CD4-positive, alpha-beta T cell treated with Interleukin-6 for 4 hours (primary cell): ENCODE measurements at places on chromosomes 3 and 15.

DNA sequence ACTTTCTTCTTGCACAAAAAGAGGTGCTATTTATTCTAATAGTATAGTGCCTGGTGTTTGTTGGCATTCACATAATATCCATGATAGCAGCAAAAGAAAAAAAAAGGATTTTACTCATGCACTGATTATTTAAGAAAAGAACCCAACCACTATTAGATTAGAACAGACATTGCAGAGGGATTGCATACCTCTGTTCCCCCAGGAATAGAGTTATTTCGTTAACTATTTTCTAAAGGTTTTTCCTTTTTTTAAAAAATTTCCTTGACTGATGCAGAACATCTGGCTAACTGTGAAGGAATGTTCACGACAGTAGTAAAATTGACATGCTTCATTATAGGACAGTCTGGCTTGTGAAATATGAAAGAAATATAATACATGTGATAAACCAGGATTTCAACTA is 136.6 kb upstream of the PTX3 start:
- DNase-seq = no peak

- DNase-seq = no peak
Observed at GRCh38 chr15:32029409-32029861, 880 bp upstream of the CHRNA7 start.

- no peak for DNase-seq
Observed at GRCh38 chr3:15148614-15149013, 49.7 kb upstream of the RBSN start.

DNA sequence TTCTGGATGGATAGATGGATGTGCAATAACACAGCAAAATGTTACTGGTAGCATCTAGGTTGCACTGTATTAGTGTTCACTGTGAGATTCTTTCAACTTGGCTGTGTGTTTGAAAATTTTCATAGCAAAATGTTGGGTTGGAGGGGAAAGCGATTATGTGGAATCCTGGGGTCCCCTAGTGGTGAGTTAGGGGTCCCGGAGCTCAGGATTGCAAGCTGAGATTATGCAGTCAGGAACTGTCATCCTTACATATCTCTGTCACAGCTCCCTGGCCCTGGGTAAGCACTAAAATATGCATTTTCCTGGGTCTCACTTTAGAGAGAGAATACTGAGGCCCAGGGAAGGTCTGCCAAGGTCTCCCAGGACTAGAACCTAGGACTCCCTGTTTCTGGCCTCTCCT is 77.2 kb downstream of the CEMIP start:
- no peak for DNase-seq

GRCh38 chr3:40476478-40477470 is at the start of gene ZNF619:
Gene ZNF619 (plus strand): TSS chr3:40477122. CDS start chr3:40477980, 858 bp downstream.
- DNase-seq = peak; percentile 71

DNA sequence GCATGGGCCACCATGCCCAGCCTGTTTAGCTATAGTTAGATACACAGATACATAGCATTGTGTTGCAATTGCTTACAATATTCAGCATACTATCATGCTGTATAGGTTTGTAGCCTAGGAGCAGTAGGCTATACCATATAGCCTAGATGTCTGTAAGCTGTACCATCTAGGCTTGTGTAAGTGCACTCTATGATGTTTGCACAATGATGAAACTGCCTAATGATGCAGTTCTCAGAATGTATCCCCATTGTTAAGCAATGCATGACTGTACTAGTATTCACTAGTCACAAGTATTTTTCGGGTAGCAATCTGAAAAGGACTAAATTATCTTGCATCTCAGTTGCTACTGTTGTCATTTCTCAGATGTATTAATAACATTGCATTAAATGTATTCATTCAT is 16.0 kb downstream of the PIGB start:
- no peak for DNase-seq

GRCh38 chr15:91950631-91951329 is 97.3 kb downstream of the SLCO3A1 start:
- no peak for DNase-seq

DNA sequence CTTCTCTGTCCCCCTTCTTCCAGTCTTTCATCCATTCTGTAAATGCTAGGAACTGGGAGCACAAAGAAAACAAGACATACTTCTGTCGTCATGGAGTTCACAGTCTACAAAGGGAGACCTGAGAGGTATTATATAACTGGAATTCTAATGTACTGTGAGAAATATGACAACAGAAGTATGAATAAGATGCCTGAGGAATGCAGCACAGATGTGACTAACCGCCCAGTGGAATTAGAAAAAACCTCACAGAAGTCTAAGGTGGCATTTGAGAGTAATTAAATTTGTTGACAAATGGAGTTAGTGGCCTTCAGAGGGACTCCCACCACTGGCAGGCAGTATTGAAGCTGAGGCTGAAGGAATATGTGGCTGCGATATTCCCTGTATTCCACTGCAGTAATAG is 168.5 kb upstream of the FAM3D start:
- no peak for DNase-seq

DNA sequence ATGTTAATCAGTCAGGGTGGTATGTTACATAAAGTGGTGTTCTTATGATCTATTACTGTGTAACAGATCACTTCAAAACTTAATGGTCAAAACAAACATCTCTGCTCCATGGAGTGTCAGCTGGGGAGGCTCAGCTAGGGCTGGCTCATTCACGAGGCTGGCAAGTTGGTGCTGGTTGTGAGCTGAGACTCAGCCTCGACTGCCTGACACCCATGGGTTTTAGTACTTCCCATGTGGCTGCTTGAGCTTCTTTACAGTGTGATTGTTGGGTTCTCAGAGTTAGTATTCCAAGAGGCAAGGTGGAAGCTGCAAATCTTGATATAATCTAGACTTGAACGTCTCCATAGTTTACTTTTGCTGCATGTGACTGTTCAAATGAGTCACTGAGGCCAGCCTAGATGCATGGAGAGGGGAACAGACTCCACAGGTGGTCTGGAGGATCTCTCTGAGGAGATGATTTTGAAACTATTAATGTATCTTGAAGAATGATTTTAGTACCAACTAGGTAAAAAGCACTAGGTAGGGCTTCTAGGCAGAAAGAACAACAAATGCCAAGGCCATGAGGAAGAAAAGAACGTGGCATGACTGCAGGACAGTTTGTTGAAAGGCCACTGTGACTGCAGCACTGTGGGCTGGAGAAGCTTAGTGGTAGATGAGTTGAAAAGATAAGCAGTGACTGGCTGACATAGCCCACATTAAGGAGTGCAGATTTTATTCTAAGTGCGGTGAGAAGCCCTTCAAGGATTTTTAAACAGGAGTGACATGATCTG is 281.1 kb upstream of the PROK2 start:
- DNase-seq = no peak

DNA sequence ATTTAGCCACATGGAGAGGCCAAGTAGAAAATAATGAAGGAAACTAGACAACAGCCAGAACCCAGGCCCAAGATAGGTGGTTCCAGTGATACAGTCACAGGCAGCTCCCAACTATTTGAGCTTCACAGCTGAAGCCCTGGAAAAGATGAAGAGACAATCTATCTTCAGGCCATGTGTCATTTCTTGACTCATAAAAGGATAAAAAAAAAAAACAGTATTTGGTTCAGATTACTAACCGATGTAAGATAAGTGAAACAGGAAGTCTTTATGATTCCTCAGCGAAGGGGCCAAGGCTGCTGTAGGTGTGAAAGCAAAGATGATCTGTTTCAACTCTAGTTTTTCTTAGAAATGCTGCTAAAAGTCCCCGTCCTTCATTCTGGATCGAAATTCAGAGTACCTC is 394.6 kb downstream of the ZNF385D start:
- no peak for DNase-seq

DNA sequence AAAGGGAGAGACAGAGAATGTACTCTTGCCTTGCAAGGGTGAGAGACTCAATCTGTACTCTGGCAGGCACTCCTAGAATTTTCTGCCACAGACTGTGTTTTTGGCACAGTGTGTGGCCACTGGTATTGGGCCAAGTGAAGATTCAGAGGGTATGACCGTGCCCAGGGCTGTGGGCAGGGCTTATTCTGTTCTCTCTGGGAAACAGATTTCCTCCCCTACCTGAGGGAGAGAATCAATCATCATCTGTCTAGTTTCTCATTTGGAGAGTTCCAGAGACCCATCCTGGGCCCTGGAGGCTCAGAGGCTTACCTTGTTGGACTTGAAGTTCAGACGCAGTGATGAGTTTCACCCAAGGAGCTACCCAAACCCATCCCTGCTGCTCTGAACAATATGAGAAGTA is 28.2 kb downstream of the CSTA start:
- no peak for DNase-seq

- no peak for DNase-seq
Observed at GRCh38 chr3:184337399-184337714, at the start of gene FAM131A. Gene FAM131A (plus strand): TSS chr3:184337600. CDS start chr3:184337631, 31 bp downstream.

GRCh38 chr3:195796795-195797194 is 14.9 kb downstream of the MUC4 start:
- no peak for DNase-seq

DNA sequence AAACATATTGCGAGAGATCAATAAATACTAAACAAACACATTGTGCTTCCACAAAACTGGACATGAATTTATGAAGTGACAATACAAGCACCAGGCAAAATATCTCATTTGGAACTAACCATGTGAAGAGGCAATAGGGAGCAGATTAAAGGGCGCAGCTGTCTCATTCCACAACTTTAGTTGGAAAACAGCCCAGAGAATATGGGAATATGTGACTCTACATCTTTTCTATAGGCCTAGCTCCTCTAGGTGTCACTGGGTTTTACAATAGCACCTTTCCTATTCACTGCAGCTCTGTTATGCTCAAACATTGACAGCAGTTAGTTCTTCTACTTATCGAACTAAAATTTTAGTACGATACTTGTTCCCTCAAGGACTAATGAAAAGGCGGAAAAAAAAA is 866.3 kb upstream of the GBE1 start:
- no peak for DNase-seq

GRCh38 chr3:127787071-127787490 is 35.2 kb downstream of the MGLL start:
- DNase-seq = no peak

DNA sequence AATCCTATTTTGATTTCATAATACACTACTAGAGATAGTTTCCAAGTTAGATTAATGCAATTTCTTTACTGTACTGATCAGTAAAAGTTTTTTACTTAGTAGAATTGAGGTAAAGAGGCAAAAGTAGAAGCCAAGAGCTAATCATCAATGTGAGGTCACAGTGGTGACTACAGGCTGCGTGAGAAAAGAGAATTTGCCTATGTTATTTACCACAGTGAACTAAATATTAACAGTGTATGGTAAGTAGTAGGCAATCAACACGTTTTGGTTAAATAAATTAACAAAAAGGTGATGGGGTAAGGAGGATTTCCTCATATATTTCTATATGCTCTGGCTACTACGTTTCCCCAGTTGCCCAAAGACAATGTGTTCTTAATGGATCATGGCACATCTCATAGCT is 202.2 kb upstream of the CMC1 start:
- DNase-seq = no peak

GRCh38 chr3:177421481-177421785 is 224.2 kb upstream of the TBL1XR1 start:
- DNase-seq = no peak

GRCh38 chr15:66661432-66662096 is 40.5 kb upstream of the SMAD6 start:
- no peak for DNase-seq

GRCh38 chr15:90585863-90586262 is 56.1 kb downstream of the CRTC3 start:
- DNase-seq = no peak

- DNase-seq = peak; percentile 9
Observed at GRCh38 chr3:27905625-27906024, 183.5 kb upstream of the EOMES start.

GRCh38 chr15:34582461-34583371 is 735 bp downstream of the GOLGA8B start:
- peak; percentile 49 for DNase-seq

- DNase-seq = no peak
Observed at GRCh38 chr15:40240619-40241221, 1.9 kb downstream of the PAK6 start.

- DNase-seq = peak; percentile 20
Observed at GRCh38 chr3:113006359-113007056, 15.7 kb downstream of the GTPBP8 start.

DNA sequence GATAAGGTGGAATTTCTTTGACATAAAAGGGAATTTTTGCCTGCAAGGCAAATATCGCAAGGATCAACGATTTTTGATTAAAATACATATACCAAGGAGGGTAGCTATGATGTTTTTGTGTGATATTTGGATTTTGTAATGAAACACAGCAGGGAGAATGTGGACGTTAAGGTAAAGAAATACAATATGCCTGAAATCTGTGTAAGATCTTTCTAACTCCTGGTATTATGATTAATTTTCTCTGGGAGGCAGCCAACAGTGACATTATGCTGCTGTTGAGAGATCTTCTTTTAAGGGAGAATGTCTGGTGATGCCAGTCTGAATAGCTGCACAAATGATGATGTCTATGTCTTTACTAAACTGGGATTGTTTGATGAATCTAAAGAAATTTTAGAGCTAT is 972.2 kb downstream of the SQOR start:
- DNase-seq = no peak

DNA sequence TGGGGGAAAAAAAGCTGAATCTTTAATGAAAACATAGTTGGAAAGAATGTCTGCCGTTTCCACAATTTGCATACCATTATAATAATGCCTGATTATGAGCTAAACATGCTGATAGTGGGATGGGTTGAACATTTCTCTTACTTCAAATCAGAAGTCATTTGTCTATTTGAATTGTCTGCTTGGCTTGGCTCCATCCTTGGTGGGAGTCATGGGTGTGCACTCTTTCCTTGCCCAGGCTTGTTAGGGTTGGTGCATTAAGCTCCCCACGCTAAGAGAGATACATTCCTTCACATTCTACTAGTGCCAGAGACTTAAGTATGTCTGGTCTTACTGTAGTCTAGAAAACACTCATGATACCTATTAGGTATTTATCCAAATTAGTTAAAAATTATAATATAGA is 121.4 kb upstream of the RARB start:
- no peak for DNase-seq

DNA sequence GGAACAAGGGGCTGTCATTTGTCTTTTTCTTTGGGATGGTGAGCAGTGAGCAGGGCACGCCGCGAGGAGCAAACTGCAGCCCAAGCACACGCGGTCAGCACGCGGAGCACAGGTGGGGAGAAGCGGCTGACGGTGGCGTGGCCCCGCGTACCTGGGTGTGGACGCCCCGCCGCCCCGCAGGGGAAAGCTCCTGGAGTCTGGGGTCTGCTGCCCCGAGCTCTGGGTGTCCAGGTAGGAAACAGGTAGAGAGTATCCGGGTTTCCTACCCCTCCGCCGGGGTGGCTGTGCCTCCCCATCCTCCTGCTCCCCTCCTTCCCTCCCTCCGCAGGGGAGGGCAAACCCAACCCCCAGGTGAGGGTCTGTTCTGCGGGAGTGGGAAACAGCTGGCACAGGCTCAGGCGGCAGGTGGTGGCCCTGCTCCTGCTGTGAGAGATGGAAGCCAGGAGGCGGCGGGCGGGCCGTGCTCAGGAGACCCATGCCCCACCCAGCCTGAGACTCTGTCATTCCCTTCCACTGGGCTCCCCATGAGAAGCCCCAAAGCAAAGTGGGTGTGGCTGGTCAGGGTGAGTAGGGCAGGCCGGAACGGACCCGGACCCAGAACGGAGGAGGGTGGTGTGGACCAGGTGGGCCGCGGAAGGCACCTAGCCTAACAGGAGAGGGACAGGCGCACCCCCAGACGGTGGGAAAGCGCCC is 56.9 kb upstream of the CGNL1 start:
- DNase-seq = no peak
